ENCODE measurements at places on chromosomes 2 and 18.

- no peak for DNase-seq
Measured at GRCh38 chr2:152523091-152523490, 188.1 kb downstream of the FMNL2 start.

- DNase-seq: no peak
Measured at GRCh38 chr2:18596993-18597392, 7.6 kb upstream of the NT5C1B start.

- DNase-seq: no peak
Measured at GRCh38 chr2:32136097-32136496, 29.6 kb upstream of the SLC30A6 start.

DNA sequence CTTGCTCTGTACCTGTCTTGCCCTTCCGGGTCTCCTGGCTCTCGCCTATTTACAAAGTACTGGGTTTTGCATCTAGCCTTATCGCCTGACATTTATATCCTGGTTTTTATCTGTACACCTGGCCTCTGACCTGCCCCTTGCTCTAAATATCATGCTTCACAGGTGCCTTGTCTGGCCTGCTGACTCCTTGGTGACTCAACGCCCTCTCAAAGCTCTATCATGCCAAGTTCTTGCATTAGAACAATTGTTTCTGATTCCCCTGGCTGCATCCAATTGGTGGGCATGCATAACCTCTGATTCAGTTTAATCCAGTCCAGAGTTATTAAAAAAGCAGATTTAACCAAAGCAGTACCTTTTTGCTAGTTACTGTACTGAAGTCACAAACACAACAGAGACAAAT, 113.9 kb upstream of the CCDC68 start:
- no peak for DNase-seq

GRCh38 chr2:240432820-240433801, 2.4 kb upstream of the GPC1 start:
- no peak for DNase-seq

DNA sequence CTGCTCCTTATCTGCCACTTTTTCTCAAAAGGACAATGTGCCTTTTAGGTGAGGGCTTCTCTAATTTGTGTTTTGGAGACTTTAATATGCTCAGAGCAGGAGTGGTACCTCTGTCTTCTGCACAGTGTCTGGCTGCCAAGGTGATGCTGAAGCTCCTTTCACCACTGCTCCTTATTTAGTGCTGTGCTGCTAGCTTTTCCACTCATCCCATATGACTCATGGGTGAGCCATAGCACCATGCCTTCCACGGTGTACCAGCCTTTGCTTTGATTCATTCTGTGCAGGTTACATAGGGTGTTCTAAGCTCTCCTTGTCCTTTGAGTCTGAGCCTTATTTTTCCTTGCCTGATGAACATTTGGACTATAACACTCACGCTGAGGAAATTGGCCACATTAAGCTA, 202.4 kb downstream of the ARL6IP6 start:
- no peak for DNase-seq

DNA sequence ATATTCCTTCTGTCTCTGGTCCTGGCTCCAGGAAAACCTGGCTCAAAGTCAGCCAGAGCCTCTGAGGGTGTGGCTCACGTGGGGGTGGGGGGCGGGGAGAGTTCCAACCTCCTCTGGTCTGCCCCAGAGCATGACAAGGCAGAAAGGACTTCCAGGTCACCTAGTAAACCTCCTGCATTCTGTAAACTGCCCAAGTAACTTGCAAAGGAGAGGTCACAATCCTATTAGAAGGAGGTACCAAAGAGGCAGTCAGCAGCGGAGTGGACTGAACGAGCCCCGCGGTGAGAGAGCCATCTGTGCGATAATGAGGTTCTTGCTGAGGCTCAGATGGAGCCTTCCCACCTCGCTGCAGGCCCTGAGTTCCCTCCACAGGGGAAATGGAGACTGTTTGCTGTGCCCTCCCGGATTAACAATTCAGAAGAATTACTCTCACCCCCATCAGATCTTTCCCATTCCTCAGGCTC, 58.9 kb upstream of the GATA6 start:
- no peak for DNase-seq

- DNase-seq: no peak
Measured at GRCh38 chr2:226906163-226906693, 70.4 kb downstream of the RHBDD1 start.

- DNase-seq: no peak
Measured at GRCh38 chr2:200585730-200586643, at the start of gene AOX1. AOX1 (plus strand) TSS chr2:200586014; CDS start chr2:200586109, 95 bp downstream.

GRCh38 chr2:61900281-61900680, 5.2 kb upstream of the COMMD1 start:
- DNase-seq: no peak

GRCh38 chr2:44838116-44838790, 103.2 kb upstream of the SIX3 start:
- DNase-seq: no peak

DNA sequence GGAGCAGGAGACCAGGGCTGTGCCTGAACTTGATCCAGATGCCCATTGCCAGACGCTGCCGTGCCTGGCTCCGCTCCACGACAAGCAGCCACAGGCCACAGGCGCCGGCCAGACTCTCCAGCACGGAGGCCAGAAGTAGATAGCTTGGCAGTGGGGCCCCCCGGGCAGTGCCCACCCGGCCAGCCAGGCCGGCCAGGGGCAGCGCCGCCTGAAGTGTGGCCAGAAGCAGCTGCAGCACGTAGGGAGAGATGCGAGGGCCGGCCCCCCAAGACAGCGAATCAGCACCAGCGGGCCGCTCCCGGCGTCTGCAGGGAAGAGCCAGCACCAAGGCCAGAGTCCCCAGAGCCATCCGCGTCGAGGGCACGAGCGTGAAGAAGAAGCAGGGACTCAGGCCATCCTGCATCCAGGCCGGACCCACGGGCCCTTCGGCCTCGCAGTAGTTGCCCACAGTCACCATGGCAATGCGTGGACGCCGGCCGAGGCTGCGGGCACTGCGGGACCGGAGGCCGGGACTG, 484 bp downstream of the ABCB6 start:
- DNase-seq: no peak

All from KG1 (cell line).